Nucleus accumbens (tissue), 56 donors: ENCODE measurements at places on chromosomes 7 and 10.

DNA sequence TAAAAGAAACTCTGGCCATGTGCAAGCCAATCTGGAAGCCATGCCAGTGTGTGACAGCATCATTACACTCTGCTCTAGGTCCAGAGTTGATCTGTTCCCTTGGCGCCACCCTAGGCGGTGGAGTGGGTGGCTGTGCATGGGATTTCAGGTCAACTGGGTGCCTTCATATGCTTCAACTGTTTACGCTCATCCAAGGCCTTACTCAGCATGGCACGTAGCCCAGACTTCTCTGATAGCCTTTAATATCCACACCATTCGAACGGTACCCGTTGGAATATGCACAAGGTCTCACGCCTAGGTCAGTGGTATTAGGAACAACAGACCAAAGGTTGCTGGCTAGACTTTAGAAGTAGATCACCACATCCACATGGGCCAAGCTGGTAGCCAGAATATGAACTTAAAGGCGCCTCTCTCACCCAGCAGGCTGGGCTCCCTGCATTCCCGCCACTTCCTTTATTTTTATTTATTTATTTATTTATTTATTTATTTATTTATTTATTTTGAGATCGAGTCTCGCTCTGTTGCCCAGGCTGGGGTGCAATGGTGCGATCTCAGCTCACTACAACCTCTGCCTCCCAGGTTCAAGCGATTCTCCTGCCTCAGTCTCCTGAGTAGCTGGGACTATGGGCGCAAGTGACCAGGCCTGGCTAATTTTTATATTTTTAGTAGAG lies 18.7 kb upstream of the ACHE start:
- no peak for DNase-seq

GRCh38 chr10:32548208-32548607 lies 102.3 kb downstream of the CCDC7 start:
- no peak for DNase-seq

DNA sequence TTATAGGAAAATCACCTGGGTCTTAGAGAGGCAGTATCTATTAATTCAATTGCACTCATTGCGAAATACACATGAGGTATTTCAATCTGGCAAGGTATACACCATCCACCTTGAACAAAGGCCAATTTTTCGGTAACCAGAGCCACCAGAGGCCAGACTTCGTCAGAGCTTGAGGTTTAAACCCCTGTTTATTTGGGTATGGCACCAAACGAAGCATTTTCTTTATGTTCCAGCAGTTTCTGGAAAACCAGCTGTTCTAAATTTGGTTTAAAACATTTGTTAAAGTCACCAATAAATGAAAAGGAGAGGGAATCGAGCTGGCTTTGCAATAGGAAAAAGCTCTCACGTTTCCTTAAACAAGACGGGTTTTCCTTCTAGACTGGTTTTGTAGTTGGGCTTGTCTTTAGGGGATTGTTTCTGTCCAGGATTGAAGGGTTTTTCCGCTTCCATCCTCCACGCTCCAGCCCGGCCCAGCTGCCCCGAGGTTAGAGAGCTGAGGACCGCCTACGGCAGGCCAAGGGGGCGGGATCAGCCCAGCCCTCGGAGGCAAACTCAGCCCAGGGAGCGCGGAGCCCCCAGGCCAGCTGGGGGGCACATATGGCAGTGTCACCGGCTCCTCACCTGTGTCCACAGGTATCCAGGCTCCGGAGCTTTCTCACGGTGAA lies 539.4 kb upstream of the MGMT start:
- DNase-seq = no peak

DNA sequence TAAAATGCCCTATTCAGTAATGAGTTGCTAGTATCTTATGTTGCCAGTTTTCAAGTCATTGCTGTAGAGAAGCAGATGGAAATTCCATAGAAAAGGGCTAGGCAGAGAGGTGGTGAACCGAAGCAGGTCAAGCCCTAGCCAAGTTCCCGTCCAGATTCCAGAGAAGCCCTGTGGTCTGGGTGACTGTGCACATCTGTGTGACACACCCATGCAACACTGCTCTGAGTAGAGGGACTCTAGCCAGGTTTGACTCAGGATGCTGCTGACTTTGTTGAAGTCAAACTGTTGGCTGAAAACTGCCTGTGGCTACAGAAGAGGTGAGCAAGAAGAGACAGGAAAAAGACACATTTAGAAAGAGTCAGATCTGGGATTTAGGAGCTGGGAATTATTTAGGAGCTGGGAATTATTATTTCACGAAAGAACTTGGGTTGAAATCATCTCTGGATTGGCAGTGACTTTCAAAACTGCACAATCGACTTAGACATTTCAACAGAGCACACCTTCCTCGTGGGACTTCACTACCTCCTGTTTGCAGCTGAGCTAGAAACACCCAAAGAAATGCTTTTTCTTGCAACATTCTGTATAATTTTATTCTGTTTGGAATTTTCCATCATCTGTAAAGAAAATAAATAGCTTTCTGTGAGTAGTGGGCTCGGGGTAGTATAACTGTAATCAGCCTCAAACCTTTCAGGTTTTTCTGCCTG lies 149.1 kb upstream of the PRKCQ start:
- no peak for DNase-seq

DNA sequence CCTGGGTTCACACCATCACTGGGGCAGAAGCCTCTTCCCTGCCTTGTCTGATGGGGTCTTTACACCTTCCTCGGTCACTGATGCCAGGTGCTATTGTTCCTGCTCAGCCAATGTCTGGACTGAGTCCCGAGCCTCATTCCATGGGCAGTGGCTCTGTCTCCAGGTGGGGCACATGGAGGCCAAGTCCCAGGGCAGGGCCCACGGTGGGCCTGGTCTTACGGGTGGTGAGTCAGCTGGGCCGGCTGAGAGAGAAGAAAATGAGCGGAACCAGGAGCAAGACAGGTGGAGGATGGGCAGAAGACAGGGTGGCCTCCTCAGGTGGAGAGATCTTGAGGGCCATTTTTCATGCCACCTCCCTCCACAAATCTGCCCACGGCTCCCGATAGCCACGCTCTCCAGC lies 131.7 kb upstream of the FAM20C start:
- no peak for DNase-seq

GRCh38 chr10:61751599-61751998 lies 88.9 kb downstream of the CABCOCO1 start:
- no peak for DNase-seq

DNA sequence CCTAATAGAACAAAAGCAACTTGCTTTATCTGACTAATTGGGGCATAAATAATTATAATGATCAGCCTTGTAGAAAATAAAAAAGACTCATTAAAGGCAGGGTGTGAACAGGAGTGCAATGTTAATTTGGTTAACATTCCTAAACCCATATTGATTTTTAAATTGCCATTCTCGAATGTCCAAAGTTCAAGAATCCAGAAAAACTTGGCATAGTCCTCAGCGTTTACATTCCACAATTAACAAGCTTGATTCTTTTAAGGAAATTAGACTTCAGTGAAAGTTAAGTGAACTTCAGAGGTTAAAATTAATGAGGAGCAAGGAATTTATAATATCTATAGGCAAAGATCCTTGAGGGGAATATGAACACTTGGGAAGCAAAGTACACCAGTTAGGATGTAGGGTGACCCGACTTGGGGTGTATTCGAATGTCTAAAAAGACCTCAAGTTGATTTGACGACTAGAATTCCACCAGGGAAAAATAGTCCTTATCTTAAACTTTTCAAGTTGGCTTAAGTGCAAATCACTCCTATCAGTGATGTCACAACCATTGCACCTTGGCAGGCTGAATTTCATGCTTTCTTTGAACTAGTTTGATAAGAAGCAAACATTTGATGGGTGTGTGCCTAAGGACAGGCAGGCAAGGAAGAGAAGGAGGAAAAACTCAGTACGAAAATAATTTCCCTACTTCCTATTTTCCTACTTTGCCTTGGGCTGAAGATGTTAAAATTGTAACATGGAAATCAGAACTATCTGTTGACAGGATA lies 830.4 kb upstream of the COBL start:
- no peak for DNase-seq

GRCh38 chr10:27536437-27536836 lies 32.3 kb downstream of the RAB18 start:
- no peak for DNase-seq

- DNase-seq = no peak
Observed at GRCh38 chr7:26500749-26501352, 209.2 kb downstream of the SNX10 start.

DNA sequence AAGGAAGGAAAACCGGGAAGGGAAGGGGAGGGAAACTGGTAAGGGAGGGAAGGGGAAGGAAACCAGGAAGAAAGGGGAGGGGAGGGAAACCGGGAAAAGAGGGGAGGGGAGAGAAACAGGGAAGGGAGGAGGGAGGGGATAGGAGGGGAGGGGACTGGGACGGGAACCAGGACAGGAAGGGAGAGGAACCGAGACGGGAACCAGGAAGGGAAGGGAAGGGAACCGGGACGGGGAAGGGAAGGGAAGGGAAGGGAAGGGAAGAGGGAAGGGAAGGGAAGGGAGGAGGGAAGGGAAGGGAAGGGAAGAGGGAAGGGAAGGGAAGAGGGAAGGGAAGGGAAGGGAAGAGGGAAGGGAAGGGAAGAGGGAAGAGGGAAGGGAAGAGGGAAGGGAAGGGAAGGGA lies 13.6 kb downstream of the C10orf67 start:
- no peak for DNase-seq

- no peak for DNase-seq
Observed at GRCh38 chr10:3926675-3927525, 141.9 kb upstream of the KLF6 start.

- no peak for DNase-seq
Observed at GRCh38 chr10:79049931-79050895, 18.6 kb upstream of the ZMIZ1 start.
